Activated CD8-positive, alpha-beta memory T cell treated with anti-CD3 and anti-CD28 coated beads for 4 hours (primary cell): ENCODE measurements at places on chromosomes 1 and 21.

- no peak for DNase-seq
Measured at GRCh38 chr21:17428484-17428869, 84.4 kb upstream of the CXADR start.

- DNase-seq, result no peak
Measured at GRCh38 chr1:39754906-39755504, 16.1 kb downstream of the OXCT2 start.

- DNase-seq, result no peak
Measured at GRCh38 chr1:101540161-101540560, 303.3 kb downstream of the S1PR1 start.

DNA sequence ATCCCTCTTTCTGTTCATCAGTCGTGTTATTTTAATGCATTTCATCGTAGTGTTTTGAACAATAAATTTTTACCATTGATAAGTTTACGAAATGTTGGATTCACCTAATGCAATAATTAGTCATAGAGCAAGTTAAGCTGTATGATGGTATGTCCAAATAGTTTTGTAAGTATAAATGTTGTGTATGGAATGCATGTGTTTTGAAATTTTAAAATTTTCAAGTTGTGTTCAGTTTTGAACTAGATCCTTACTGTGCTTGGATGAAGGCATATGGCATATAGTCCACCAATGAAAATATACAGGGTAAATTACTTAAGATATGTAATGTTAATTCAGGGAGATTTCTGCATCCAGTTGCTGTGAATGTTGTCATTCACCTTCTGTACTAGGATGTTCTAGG, 2.3 kb downstream of the ZMYM4 start:
- DNase-seq, result no peak

DNA sequence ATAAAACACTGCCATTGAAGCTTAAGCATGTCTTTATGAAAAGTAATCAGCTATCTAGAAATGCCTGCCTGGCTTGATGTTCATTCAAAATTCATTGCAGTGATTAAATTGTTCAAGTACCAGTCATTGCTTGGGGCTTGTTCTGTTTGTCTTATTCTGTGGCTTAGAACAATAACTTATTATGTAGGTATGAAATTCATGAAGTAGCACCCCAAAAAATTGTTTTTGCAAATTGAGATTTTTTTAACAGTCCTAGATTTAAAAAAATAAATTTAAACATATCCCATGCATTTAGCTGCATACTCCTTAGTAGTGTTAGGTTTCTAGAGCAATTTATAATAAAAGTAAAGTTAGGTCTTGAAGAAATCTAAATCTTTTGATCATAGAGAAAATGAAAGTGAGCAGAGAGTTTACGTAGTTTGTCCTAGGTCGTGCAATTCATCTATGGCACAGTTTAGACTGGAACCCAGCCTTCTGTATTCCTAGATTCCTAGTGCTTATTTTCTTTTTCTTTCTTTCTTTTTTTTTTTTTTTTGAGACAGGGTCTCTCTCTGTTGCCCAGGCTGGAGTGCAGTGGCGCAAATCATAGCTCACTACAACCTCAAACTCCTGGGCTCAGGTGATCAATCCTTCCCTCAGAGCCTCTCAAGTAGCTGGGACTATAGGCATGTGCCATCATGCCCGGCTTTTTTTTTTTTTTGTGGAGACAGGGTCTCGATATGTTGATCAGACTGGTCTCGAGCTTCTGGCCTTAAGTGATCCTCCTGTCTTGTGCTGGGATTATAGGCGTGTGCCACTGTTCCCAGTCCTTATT, 9.3 kb downstream of the MIER1 start:
- no peak for DNase-seq

GRCh38 chr1:209937996-209938959, at the start of gene SYT14:
Gene SYT14, plus strand, starts transcription at chr1:209938217. Its CDS starts 48 bp downstream, at chr1:209938265.
- DNase-seq, result no peak

- no peak for DNase-seq
Measured at GRCh38 chr21:14306126-14306907, 76.6 kb downstream of the HSPA13 start.

DNA sequence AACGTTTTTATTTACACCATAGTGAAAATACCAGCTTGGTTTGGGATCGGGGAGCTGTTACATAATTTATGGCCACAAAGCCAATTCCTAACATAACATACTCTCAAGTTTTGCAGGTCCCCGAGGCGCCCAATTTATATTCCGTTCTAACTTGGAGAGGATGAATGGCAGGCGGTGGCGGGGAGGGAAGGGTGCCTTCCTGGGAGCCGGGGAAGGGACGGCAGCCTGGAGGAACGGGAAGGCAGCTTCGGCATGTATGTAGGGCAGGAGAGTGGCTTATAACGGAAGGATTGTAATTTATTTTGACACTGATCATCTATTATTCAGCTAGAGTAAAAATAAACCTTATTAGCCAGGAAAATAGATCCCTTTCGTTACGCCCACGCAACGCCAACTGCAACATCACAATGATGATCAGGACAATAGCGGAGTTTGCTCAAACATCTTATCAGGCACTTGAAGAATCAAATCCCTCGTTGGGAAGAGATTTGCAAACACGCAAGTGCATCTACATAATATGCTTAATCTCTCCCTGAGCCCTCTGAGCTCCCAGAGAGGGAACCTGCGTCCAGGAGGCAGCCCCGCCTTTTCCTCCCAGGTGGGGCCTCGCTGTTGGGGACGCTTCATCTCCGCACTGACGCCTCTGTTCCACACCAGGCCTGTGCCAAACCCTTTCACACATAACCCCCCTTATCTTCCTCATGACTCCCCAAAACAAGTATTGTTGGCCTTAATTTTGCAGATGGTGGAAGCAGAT, 93.7 kb upstream of the C1orf174 start:
- DNase-seq, result no peak

- no peak for DNase-seq
Measured at GRCh38 chr1:11352816-11353799, 80.1 kb downstream of the UBIAD1 start.

- DNase-seq, result no peak
Measured at GRCh38 chr1:3679799-3680453, 27.6 kb downstream of the TP73 start.

DNA sequence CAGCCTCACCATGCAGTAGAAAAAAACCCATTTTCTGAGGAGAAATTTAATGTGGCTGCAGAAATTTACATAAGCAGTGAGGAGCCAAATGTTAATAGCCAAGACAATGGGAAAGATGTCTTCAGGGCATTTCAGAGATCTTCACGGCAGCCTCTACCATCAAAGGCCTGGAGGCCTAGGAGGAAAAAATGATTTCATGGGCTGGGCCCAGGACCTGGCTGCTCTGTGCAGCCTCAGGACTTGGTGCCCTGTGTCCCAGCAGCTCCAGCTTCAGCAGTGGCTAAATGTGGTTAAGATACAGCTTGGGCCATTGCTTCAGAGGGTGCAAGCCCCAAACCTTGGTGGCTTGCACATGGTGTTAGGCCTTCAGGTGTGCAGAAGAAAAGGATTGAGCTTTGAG, 48.0 kb upstream of the PDE4B start:
- no peak for DNase-seq

GRCh38 chr1:92817986-92818764, 13.7 kb upstream of the RPL5 start:
- DNase-seq, result no peak

DNA sequence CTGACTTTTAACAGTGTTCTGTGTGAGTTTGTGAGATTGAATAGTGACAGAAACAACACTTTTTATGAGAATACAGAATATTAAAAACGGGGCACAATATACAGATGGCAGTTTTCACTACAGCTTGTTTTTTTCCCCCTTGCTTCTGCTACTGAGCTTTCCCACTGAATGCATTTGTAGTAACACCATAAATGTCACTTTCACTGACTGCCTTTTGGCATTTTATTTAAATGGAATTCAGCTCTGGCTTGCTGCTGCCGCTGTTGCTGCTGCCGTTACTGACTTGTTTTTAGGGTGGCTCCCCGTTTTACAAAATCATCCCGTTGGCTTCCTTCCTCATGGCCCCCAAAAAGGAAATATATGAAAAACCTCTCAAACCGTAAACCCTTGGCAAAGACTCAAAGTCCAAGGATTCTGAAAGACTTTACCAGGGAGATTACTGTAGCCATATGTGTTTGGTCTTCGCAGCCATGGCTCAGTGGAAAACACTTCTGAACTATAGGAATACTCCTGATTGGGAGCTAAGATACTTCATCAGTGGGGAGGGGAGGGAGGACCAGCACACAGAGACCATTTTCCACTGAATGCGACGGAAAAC, 151.0 kb downstream of the NUF2 start:
- DNase-seq, result no peak

GRCh38 chr1:51175278-51175677, 60.8 kb upstream of the RNF11 start:
- DNase-seq, result no peak

DNA sequence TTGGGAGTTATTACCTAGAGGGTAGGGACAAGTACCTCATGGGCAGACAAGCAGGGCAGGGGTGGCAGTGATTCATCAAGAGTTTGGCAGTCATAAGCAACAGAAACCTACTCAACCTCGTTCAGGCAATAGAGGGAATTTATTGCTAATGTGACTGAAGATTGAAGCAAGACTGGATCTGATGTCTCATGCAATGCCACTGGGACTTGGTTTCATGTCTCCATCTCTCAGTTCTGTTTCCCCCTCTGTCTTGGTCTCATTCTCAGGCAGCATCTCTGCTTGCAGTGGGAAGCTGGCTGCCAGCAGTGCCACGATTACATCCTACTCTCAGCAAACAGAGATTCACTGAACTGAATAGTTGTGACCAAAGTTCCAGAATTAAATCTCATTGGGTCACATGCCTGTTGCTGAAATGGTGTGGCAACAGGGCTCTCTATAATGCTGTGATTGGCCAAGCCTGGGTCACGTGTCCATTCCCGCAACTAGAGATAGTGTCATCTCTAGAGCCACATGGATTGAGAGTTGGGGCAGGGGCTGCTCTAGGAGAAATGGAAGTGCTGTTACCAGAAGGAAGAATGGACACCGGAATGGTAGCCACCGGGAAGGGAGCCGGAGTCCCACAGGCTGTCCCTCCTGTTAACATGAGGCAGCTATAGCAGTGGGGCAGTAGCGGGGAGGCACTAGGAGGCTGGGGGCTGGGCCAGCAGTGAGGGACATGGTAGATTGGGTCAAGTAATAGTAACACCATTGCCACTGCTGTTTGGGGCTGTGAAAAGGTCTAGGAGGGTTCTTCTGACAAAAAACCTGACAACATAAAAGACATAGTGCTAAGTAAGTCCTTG, 3.9 kb upstream of the CDC42 start:
- DNase-seq, result no peak

DNA sequence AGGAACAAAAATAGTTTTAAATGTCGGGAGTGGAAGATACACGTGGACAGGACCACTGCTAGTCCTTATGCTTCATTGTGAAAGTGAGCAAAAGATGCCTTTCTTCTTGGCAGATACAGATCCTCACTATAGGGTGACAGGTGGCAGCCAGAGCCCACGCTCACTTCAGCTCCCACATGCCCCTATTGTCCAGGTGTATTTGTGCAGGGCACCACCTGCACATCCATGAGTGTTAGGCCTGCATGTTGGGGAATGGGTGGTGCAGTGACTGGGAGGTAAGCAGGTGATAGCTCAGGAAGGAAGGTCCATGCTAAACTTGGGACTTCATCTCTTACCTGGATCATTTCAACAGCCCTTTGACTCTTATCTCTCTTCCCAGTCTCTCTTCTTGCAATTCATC, 27.4 kb downstream of the SLC5A9 start:
- no peak for DNase-seq

DNA sequence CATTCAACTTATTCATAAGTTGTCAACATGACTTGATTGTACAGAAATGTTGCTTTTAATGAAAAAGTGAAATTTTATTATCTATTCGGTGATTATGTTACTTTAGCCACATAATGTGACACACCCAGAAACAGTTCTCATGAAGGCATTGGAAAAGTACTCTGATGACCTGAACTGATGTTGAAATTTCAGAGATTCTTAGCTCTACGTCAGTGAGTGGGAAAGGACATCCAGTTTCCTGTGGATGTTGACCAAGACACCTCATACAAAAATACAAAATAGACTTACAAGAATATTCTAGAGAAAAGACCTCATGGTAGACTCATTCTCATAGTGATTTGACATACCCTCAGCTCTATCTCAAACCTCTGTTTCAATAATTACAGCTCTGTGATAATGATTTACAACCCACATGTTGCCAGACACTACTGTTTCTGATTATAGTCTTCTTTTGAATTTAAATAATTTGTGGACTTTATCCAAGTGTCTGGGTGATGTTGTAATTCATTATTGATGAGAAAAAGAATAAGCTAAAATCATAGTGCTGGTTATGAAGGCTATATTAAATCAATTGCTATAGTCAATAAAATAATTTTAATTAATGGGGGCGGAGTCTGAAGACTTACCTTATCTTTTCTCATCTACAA, 37.3 kb downstream of the KCNK2 start:
- no peak for DNase-seq

GRCh38 chr1:1292442-1292779, 12.2 kb downstream of the SCNN1D start:
- no peak for DNase-seq

- no peak for DNase-seq
Measured at GRCh38 chr21:41612674-41613532, 104.9 kb upstream of the TMPRSS2 start.

- no peak for DNase-seq
Measured at GRCh38 chr1:159142391-159142663, 29.1 kb upstream of the CADM3 start.

DNA sequence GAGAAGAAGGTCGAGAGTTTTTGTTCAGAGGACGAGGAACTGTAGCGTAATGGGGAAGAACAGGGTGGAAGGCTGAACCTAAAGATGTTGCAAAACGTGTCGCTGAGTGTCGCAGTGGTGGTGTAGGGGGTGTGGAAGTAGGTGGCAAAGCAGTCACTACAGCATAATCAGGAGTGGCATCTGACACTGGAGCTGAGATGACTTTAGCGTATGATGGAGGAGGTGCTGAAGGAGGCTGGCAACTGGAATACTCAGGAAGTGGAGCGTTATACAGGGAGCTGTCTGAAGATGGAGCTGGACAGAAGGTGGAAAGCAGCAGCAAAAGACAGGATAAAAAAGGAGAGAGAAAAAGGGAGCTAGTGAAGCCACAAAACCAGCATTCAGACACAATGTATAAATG, 89.9 kb upstream of the LBR start:
- DNase-seq, result no peak

- no peak for DNase-seq
Measured at GRCh38 chr1:112722601-112723510, 7.7 kb upstream of the PPM1J start.

GRCh38 chr1:205926636-205927035, 16.6 kb downstream of the SLC26A9 start:
- DNase-seq, result no peak

GRCh38 chr1:112296908-112297307, 99.1 kb upstream of the CTTNBP2NL start:
- no peak for DNase-seq

- no peak for DNase-seq
Measured at GRCh38 chr1:189619682-189620332, 857.9 kb downstream of the BRINP3 start.
